ENCODE measurements at places on chromosomes 2 and 18.

DNA sequence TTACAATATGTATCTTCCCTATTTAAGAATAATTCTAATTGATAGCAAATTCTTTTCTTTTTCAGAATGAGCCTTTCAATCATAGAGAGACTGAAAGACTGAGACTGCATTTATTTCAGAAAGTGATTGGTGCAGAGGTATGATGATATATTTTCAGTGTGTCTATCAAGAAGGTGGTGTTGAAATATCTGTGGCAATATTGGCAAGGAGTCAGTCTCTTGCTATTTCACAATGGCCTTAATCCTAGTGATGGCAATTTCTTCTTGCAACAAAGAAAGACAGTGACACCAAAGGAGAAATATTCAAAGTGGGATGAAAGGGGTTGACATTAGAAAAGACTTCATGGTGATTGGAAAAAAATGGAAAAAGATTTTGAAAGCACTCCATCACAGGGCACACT, 21.7 kb upstream of the ZBTB14 start:
- peak; percentile 36 for DNase-seq

GRCh38 chr2:239957681-239958472, 67.3 kb downstream of the NDUFA10 start:
- no peak for DNase-seq

GRCh38 chr2:135913727-135914365, 37.6 kb upstream of the MCM6 start:
- peak; percentile 67 for DNase-seq

DNA sequence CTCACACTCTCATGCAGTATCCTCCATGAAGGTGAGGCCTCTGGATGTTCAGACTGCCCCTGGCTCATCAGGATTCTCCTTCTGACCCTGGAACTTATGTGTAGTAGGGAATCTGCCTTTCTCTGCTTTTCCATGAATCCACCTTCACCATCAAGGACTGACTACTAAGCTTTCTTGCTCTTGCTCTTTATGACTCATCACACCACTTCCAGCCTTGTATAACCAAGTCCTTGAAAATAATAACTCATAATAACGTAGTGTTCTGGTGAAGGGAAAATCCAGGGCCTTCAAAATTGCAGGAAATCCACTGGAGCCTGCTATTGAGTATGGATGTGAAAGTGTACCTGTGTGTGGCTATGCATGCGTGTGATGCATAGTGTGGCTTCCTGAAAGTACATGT, 11.3 kb upstream of the KCNS3 start:
- no peak for DNase-seq

- peak; percentile 2 for DNase-seq
These were observed 414.9 kb upstream of the FSHR start for GRCh38 chr2:49569176-49569575.

DNA sequence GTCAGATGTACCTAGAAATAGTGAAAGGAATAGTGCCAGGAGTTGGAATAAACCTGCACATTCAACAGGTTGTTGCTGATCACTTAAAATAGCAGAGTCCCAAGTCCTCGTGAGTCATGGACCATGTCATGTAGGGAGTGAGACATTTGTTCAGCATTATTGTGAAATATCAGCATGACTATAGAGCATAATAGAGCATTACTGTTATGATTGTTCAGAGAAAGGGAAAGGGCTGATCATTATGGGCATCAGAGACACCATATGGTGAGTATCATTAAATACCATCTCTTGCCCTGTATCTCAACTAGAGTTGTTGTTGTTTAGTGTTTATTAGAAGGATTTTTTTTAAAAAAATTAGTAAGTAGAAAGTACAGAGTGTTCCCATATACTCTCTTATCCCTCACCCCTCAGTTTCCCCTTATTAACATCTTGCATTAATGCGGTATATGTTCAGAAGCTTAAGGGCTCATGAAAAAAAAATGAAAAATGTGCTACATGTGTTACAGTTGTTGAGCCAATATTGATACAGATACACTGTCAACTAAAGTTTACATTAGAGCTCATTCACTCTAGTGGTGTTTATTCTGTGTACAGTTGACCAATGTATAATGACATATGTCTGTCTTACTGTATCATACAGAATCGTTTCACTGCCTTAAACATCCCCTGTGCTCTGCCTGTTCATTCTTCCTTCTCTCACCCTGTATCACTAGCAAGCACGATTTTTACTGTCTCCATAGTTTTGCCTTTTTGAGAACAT, 5.7 kb downstream of the ELAC1 start:
- peak; percentile 71 for DNase-seq

- no peak for DNase-seq
These were observed 44.3 kb upstream of the ZDBF2 start for GRCh38 chr2:206230060-206230762.

DNA sequence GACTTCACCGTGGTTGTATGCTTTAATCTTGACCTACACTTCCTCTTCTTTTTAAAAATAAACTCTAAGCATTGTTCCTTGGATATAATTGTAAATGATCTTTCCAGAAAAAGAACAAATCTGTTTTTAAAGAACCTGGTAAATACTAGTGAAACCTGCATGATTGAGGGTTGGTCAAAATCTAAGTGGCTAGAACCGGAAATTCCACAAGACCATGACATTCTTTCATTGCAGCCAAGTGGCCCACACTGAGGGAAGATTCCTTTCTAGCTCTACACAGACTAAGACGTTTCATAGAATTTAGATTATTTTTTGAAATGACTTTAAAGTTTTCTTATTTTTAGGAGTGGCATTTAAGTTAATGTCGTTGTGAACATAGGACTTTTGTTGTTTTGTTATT, 356.7 kb downstream of the NYAP2 start:
- DNase-seq: peak; percentile 27

GRCh38 chr2:233363744-233364235, 9.5 kb downstream of the DGKD start:
- no peak for DNase-seq

- no peak for DNase-seq
These were observed 198.9 kb upstream of the GULP1 start for GRCh38 chr2:188092734-188093133.

DNA sequence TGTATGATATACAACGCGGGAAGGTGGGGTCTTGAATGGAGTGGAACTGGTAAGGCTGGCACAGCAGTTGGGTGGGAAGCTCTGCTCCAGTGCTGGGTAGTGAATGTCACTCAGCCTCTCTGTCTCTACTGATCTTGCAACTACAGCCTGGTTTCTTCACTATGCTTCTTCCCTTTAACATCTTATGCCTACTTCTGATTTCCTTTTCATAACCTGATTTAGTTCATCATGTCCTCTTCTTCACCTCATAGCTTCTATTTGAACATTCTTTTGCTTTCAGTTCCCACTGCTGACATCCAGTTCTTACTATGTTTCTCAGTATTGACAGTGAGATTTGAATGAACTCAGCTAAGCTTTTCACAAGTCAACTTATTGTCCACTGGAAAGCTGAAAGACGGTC, 286.2 kb downstream of the ARL6IP6 start:
- no peak for DNase-seq

GRCh38 chr2:217510771-217511291, 492.0 kb downstream of the TNS1 start:
- DNase-seq: peak; percentile 92

DNA sequence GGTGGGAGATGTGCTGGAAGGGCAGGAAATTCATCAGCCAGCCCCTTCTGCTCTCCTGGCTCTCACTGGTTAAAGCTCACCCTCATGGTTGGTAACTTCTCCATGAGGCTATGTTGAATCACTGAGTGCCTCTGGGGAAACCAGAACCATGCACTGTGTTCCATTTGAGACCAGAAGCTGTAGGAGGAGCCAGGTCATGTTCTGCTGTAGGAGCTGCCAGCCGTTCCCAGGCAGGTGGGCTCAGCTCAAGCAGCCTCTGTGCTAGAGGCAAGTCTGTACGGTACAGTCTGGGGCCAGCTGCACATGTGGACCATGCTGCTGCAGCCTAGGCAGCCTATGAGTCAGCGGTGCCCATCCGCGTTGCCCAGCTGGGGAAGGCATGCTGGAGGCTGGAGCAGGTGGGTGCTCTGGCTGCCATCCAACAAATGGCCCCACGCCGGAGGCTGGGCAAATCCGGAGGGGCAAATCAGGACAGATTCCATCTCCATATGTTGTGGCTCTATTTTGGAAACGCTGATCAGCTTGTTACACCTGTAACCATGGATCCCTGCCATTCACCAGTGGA, 22.0 kb upstream of the KCNF1 start:
- no peak for DNase-seq

DNA sequence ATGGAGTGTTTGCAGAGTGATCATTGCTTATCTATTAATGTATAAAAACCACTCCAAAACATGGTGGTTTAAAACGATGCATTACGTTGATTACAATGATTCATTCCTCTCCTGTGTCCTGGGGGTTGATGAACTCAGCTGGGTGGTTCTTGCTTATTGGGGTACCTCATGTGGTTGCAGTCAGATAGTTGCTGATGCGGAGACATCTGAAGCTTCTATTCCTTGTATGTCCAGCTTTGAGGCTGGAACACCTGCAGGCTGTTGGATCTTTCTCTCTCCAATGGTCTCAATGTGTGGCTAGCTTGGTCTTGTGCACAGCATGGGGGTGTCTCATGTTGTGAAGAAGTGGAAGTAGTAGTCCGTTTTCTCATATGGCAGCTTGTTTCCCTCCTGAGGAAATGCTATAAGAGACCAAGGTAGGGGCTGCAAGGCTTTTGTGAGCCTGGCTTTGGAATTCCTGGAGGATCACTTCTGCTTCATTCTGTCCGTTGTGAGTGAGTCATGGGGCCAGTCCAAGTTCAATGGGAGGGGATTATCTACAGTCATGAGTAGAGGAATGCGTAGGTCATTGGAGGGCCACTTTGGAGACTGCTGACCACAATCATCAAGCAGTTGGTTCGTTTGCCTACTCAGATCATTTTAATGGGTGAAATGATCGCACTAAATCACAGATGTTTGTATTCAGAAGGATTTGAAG, 601.0 kb downstream of the SLC4A3 start:
- DNase-seq: peak; percentile 90

Data from fibroblast of pulmonary artery (primary cell).